Stimulated activated CD4-positive, alpha-beta T cell treated with anti-CD3 and anti-CD28 coated beads, Interleukin-15, amount 100 ng/mL, for 48 hours (primary cell): ENCODE measurements at places on chromosomes 2 and 18.

DNA sequence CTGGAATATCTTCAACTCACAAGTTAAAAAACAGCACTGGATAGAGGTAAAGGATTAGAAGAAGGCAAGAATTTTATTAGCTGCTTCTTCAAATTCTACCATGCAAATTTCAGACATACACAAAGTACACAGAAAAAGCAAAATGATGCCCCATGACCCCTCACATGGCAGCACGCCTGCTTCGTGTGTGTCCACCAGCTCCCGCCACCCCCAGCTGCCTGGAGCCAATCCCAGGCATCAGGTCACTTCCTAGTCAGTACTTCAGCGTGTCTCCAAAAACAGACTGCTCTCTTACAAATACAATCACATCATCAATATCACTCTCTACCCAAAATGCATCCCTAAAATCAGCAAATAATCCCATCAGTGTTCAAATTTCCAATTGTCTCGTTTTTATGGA lies 35.8 kb downstream of the IMPA2 start:
- no peak for DNase-seq

DNA sequence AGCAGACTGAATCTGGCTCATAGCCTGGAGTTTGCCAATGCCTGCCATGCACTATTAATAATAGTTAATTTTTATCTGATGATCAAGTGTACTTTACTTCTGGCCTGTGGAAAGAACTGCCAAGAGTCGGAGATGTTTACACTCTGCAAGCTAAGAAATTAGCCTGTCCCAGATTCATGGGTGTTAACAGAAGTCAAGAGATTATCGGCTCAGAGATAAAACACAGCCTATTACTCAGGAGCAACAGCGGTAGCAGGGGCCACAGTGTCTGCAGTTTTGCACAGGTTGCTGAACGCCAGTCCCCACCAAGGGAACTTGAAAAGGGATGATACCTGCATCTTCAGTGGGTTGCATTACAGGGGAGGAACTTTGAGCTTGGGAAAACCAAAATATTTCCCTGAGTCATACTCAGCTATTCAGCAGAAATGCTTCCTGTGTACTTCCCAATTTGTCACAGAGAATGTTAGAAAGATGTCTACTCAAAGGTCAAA lies 4.3 kb upstream of the ADI1 start:
- DNase-seq = no peak

DNA sequence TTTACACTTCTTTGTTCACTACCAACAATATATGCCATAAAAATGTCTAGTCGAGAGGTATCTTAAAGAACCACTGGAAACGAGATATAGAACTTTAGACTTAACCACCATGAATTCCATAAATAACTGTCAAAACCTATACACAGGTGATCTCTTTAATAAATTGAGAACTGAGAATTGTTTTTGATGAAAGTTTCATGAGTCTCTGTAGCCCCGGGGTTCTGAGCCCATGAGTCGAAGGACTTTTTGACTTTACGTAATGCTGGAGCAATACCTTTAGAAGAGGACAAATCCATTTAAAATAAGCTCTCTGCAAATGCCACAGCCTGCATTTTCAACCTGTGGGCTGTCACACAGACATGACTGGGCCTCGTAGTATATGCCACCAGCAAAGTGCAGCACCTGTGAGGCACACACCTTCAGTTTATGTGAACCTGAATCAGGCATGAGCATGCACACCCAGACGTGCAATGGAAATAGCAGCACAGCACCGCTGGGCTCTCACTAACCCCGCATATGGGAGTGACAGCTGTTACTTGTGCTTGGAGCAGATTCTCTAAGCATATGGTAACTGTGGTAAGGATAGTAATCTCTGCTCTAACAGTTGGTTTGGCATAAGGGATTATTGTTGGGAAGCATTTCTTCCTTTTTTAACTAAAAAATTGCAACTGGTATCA lies 383.2 kb downstream of the SOCS6 start:
- DNase-seq = no peak

DNA sequence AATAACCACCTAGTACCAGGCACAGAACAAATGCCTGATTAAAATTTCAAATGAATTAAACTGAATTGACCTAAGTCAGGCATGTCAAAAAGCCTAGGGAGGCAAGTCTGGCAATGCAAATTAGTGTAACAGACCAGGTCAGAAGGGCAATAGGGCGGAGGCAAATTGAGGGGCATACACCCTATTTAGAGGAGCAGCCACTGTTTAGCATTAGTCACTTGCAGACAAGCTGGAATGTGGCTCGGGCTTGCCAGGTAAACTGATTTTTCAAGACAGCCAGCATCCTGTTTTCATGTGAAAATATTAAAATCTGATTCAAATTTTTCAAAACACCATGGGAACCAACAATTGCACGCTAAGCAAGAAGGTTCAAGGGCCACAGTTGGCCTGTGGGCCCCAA lies 160.3 kb downstream of the EN1 start:
- no peak for DNase-seq

DNA sequence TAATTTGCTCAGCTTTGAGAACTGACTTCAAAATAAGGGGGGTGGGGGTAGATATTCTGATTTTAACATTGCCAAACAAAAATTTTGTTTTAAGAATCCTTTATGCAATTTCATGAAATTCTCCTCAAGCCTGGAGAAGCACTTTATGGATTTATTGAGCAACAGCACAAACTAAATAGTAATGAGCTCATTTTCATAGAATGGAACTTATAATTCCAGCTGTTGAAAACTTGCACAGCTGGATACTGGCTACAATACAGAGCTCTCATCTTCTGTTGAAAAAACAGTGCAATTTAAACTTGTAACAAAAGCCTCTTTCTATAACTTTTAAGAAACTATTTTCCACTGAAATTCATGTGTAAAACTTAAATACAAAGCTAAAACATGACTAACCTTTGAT lies 137.6 kb upstream of the FN1 start:
- no peak for DNase-seq

DNA sequence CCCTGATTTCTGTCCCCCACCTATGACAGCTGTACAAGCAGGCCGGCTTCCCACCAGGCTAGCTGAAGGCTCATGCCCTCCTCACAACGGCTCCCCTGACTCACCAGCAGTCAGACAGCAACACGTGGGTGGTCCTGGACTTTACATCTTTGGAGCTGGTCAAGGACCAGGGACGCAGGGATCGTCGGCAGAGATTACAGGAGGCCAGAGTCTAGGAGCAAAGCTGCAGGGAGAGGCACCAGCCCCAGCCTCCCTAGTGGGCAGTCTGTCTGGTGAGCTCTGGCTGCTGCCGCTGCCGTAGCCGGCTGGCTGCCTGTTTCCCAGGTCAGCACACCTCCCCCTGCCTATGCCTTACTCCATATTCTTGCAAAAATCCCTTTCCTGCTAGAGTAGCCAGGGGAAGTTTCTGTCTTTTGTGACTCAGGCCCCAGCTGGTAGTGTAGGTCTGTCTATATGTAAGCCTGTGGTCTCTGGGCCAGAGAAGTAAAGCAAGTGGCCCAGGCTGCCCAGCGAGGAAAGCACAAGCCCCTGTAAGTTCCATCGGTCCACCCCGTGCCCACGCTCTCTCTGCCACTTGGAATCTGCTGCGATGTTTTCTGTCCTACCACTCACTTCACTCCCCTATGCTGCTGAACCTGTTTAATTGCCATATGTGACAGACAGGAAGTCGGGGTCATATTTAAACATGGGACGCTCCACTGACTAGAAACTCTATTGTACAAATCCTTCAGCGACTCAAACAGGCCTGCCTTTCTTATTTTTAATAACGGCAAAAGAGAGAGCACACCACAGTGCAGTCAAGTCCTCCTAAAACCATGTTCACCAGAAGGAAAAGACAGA lies 2.4 kb upstream of the ARHGEF4 start:
- DNase-seq = no peak

DNA sequence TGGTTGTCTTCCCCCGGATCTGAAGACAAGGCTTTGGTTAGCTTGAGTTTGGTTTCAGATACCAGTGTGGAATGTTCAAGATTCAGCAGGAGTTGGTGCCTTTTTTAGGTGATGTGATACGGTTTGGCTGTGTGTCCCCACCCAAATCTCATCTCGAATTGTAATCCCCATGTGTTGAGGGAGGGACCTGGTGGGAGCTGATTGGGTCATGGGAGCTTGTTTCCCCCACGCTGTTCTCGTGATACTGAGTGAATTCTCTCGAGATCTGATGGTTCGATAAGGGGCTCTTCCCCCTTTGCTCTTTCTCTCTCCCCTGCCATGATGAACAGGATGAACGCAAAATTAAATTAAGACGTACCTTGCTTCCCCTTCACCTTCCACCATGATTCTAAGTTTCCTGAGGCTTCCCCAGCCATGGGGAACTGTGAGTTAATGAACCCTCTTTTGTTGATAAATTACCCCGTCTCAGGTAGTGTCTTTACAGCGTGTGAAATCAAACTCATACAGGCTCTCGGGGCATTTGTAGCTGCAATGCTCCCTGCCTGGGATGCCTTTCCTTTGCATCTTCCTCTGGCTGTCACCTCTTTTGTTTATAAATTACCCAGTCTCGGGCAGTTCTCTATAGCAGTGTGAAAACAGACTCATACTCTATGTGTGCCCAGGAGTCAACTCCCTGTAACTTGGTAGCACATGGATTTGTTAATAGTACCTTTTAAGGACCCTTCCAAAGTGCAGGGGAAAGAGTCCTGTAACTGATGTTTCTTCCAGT lies 21.3 kb downstream of the PDCD1 start:
- no peak for DNase-seq

DNA sequence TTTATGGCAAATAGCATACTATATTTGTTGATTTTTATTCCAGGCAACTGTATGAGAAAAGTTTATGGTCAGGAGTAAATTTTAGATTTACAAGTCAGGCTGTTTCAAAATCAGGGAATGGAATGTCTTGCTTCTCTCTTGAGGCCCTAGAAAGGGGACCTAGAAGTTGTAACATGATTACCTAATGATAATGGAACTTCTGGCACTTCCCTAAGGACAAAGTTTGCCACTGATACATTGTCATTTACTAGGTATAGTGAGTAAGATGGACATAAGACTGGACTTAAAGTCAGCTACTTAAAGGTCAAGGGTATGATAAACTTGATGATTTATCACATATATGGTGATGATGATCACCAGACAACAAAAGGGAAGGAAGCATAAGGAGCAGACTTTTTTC lies 103.3 kb upstream of the VRK2 start:
- DNase-seq = no peak

DNA sequence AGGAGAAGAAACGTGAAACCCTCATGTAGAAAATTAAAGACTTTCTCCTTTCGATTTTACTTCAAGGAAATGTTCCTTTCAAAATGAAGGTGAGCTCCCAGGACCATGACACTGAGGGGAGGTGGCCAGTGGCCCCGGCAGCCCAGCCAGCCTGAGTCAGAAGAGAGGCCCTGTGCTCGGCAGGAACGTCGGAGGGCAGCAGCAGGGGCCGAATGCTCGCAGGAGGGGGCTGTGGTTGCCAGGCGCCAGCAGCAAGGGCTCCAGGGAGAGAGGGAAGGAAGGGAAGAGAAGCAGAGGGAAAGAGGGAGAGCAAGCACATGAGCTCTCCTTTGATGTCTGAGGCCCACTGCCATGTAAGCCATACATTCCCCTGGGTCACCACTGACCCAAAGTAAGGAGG lies 73.3 kb upstream of the ACKR3 start:
- no peak for DNase-seq
